SJSA1 (cell line): ENCODE measurements at places on chromosomes 11 and 22.

GRCh38 chr11:118927554-118928100, 1.9 kb upstream of the BCL9L start:
- DNase-seq: no peak

DNA sequence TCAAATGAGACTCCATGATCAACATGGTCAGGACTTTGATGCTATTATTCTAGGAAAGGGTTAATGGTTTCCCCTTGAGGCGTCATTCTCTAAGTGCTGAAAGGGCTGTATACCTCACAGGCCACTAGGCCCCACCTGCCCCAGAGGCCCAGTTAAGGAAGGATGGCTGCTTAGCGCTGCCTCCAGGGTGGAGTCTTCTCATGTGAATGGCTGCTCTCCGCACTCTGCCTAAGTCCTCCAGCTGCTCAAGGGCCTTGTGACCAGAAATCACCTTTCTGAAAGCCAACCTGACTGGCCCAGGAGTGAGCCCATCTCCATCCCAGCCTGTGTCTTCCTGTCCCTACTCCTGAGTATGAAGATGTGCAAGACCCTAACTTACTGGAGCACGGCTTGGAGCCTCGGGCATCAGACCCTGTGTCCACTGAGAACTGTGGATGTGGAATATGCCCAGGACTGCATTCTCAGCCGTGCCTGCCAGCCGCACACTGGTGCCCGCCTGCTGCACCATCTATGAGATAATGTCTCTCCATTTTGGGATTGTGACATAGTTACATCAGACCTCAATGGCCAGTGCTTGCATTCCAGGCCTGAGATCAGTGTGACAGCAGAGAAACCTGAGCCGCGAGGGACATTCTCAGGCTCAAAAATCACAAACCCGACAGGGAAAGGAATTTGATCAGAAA, 51.0 kb downstream of the SNX19 start:
- DNase-seq: no peak

- DNase-seq: peak; percentile 9
These were observed 43.9 kb downstream of the C11orf91 start for GRCh38 chr11:33656768-33657167.

DNA sequence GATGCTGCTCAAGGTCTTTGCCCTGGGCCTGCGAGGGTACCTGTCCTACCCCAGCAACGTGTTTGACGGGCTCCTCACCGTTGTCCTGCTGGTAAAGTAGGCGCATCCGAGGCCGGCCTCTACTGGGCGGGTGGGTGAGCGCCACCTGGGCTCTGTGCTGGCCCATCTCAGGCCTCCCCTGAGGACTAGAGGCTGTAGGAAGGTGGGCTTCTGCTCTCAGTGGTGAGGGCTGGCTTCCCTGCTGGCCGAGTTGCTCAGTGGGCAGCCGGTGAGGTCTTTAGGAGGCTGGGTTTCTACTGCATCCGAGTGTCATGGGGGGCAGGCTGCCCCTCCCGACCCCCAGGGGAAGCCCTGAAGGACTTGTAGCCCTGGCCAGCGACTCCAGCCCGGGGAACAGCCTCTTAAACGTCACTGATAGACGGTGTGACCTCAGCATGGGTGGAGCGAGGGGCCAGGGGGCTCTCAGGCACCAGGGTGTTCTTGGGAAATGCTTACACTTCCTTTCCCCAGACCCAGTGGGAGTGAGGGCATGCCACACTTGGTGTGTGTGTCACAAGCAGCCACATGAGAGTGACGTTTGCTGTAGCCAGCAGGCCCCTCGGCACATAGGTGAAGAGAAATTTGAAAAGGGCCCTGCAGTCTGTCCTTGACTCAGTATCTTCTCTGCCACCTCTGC, 30.3 kb downstream of the TPCN2 start:
- DNase-seq: no peak

DNA sequence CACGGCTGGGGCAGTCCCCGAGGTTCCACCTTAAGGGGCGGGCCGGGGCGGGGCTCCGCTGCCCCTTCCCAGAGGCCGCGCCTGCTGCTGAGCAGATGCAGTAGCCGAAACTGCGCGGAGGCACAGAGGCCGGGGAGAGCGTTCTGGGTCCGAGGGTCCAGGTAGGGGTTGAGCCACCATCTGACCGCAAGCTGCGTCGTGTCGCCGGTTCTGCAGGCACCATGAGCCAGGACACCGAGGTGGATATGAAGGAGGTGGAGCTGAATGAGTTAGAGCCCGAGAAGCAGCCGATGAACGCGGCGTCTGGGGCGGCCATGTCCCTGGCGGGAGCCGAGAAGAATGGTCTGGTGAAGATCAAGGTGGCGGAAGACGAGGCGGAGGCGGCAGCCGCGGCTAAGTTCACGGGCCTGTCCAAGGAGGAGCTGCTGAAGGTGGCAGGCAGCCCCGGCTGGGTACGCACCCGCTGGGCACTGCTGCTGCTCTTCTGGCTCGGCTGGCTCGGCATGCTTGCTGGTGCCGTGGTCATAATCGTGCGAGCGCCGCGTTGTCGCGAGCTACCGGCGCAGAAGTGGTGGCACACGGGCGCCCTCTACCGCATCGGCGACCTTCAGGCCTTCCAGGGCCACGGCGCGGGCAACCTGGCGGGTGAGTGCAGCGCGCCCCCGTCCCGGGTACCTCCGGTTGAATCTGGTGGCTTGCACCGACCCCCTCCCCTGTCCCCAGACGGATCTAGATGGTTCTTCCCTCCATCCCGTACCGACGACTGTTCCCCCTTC, at the start of gene SLC3A2:
Gene SLC3A2, plus strand, starts transcription at position 94 of the 776 bp plus-strand sequence. Its CDS starts 128 bp downstream, at position 222.
- DNase-seq: peak; percentile 91

DNA sequence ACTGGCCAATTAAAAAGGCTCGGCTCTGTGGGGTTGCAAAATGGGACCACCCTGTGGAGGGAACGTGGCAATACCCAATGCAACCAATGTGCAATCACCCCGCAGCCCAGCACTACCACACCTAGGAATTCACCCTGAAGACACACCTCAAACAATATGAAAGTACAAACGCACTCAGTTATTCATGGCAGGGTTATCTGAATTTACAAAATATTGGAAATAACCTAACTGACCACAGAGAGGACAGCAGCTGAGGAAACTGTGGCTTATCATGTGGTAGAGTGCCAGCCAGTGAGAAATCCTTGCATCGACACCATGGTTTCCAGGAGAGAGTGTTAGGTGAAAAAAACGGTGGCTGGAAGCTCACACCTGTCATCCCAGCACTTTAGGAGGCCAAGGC, 18.7 kb downstream of the ALG12 start:
- DNase-seq: no peak

DNA sequence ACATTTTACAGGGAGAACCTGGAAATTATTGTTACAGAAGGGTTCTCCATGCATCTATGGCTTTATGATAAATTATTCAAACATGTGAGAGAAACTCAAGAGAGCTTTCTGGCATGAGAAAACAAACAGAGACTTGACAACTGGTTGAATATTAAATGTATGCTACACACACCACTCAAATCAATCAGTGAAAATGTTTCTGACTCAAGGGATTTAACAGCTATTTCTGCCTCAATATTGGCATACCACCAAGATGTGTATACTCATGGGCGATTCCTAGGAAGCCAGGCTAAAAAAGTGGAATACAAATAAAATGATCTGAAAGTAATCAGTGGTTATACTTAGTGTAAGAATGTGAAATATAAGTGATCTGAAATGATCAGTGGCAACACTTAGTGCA, 15.8 kb upstream of the OR51T1 start:
- DNase-seq: no peak

- no peak for DNase-seq
These were observed 906.1 kb upstream of the RAG2 start for GRCh38 chr11:37504060-37504611.

DNA sequence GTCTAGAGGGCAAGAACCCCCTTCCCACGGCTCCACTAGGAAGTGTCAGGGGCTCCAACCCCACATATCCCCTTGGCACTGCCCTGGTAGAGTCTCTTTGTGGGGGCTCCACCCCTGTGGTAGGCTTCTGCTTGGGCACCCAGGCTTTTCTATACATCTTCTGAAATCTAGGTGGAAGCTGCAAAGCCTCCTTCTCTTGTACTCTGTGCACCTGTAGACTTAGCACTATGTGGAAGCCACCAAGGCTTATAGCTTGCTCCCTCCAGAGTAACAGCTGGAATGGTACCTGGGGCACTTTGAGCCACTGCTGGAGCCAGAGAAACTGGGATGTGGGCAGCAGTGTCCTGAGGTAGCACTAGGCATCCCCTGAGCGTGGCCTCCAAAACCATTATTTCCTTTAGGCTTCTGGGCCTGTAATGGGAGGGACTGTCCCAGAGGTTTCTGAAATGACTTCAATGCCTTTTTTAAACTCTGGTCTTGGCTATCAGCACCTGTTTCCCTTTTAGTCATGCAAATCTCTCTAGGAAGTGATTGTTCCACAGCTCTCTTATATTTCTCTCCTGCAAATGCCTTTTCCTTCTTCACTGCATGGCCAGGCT, 68.4 kb downstream of the TRAF6 start:
- no peak for DNase-seq

DNA sequence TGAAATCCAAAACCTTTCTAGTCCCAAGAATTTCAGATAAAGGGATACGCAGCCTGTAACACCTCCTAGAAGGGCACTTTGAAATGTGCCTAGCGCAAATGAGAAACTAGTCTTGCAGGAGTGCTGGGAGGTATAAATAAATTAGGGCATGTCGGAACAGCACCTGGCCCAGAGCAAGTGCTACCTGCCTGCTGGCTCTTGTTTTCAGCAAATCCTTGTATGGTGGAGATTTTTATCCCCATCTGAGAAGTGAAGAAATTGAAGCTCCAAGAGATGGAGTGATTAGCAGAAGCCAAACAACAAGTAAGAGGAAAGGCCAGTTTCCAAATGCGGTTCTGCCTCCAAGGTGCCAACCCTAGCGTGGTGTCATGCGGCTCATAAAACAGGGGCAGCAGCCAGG, 36.7 kb upstream of the TFIP11 start:
- no peak for DNase-seq

DNA sequence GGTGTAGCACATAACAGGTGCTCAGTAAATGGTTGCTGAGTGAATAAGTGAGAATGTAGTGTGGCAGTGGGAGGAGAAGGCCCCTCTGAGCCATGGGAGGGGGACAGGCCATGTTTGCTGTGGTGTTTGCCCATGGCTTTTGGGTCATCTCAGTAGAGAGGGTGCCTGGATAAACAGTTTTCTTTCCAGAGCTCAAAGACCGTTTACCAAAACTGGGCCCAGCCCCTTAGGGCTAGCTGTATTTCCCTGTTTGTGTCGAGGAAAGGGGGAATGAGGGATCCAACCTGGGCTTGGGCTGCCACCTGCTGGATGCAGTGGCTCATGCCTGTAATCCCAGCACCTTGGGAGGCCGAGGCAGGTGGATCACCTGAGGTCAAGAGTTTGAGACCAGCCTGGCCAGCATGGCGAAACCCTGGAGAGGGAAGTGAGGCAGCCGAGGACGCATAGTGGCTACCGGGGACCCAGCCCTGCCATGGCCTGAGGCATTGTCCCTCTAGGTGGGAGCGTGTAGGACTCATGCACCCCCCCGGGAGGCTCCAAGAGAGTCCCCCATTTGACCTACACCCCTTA, 8.7 kb upstream of the LTO1 start:
- peak; percentile 55 for DNase-seq
